HAP-1 (cell line): ENCODE measurements at places on chromosomes 16 and 17.

DNA sequence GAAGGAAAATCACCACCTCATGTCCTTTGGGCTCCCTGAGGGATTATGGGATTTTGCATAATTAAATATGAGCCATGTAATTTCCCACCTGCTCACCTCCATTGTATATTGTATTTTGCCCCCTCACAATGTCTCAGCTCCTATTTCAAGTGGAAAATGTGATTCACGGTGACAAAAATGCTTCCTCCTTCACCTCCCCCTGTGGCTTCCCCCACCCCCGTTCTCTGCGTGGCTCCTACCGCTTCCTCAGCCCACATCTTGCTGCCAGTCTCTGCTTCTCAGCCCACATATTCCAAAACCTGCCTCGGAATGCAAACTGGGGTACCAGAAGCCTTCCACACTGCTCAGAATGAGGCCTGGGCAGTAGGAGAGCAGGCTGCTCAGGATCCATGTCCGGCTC lies 394.5 kb upstream of the C16orf82 start:
- DNase-seq, result no peak

DNA sequence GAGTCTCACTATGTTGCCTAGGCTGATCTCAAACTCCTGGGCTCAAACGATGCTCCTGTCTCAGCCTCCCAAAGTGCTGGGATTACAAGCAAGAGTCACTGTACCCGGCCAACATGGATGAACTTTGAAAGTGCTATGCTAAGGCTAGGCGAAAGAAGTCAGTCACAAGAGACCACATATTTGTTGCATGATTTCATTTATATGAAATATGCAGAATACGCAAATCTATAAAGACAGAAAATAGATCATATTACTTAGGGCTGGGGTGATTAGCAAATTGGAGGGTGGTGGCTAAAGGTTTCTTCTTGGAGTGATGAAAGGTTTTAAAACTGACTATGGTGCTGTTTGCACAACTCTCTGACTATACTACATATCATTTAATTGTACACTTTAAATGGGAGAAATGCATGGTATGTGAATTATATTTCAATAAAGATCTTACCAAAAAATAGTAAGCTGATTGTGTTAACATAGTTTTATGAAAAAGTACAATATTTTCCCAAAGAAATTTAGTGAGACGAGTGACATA lies 1.2 kb upstream of the FLYWCH1 start:
- DNase-seq, result no peak

- peak; percentile 79 for DNase-seq
Observed at GRCh38 chr16:69404275-69404805, 18.5 kb upstream of the TERF2 start.

DNA sequence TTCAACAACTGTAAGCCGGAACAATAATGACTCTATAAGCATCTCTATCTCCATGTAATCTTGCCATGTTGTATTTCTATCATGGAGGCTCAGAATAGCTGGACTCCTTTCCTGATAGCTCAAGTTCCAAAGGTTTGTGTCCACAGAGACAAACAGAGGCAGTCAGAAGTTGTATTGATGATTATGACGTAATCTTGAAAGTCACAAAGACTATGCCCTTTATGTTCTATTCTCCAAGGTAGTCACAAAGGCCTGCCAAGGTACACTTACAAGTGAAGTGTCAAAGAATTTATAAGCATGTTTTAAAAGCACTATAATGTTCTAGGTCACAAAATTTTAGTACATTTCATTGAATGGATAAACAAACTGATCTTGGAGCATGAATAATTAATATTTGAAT lies 542.2 kb downstream of the CDH11 start:
- no peak for DNase-seq

DNA sequence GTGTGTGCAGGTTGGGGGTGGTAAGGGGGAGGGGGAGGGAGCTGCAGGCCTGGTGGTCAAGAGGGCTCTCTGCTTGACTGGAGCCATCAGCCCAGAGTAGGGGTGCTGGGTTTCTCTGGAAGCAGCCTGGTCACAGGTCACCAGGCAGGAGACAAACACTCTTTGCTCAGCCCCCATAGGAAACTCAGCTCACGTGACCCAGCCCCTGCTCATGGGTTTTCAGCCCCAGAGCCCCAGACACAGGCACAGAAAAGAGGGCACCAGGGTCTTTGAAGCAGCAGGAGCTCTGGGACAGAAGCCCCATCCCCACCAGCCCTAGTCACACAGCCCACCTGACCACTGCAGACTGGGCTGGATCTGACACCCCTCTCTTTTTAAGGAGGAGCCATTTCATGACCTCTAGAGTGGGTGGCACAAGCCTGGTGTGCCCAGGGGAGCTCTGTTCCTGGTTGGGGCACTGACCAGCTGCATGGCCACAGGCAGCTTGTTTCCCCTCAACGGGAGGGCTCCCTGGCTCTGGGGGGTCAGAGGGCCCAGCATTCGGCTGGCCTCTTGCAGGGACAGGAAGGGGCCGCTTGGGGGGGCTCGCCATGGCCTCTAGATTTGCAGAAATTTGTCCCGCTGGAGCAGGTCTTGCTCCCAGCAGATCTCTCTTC lies 13.8 kb upstream of the CD79B start:
- no peak for DNase-seq

GRCh38 chr17:14289162-14289561 lies 11.7 kb upstream of the HS3ST3B1 start:
- no peak for DNase-seq

- DNase-seq, result no peak
Observed at GRCh38 chr17:9700754-9701476, 55.6 kb downstream of the USP43 start.

GRCh38 chr16:1788095-1788707 lies 5.3 kb downstream of the IGFALS start:
- DNase-seq, result no peak

DNA sequence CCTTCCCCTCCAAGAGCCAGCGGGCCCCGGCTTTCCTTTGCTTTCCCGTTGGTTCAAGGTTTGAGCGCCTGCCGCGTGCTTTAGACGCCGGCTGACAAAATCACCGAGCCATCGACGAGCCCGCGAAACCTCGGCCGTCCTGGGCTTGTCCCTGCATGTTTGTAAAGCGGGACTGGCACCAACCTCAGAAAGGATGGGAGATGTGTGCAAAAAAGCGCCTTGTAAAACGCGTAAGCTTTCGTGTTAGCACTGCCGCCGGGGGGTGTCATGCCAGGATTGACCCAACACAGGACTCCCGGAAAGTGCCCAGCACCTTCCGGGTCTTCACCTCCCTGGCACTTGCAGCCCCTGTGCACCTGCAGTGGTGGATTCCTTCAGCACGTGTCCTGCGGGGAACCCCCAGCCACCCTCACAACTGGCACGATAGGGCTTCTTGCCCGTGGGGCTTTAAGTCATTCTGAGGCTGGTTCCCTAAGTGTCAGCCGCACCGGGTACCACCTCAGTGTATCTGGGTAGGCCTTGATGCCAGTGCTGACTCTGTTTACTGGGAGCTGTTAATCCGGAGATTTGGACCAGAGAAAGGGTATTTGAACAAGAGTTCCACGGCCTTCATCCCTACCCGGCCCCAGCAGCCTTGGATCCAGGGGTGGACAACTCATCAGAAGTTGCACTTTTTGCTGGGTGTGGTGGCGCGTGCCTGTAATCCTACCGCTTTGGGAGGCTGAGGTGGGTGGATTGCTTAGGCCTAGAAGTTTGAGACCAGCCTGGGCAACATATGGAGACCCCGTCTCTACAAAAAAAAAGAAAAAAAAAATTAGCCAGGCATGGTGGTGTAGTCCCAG lies 817 bp downstream of the NDUFAF8 start:
- DNase-seq, result no peak

GRCh38 chr16:16045879-16046278 lies 96.5 kb downstream of the ABCC1 start:
- no peak for DNase-seq

DNA sequence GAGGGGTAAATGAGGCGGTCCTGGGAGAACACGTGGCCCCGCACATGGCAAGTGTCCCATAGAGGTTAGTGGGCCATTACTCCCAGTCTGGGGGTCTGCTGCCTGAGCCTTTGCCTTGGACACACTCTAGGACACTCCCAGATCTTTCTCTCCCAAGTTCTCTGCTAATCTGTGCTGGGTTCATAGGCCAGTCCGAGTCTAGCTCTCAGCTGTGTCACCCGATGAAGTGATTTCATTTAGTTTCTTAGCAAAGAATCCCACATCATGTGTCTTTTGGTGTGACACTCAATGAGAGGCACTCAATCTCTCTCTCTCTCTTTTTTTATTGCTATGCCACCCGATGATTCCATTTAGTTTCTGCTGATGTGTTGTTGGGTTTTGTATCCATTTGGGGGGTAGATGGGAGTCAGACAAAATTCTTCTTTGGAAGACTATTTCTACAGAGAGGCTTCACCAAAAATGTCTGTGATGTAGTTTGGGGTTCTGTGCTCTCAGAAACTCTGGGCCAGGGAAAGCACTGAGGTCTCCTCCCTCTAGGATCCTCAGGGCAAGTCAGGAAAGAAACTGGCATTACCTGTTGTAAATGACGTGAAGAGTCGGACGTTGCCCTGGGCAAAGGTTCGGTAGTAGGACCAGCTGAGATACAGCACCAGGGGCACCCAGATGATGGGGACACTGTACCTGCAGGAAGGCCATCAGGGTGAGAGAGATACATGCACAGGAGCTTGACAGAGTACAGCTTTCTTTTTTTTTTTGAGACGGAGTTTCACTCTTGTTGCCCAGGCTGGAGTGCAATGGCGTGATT lies 25.2 kb upstream of the MLKL start:
- DNase-seq, result no peak

GRCh38 chr17:673200-673681 lies 41.4 kb downstream of the VPS53 start:
- DNase-seq, result no peak

GRCh38 chr17:79749156-79749815 lies 18.5 kb downstream of the ENPP7 start:
- DNase-seq, result peak; percentile 52

- no peak for DNase-seq
Observed at GRCh38 chr17:1800240-1800639, 29.5 kb downstream of the SMYD4 start.

DNA sequence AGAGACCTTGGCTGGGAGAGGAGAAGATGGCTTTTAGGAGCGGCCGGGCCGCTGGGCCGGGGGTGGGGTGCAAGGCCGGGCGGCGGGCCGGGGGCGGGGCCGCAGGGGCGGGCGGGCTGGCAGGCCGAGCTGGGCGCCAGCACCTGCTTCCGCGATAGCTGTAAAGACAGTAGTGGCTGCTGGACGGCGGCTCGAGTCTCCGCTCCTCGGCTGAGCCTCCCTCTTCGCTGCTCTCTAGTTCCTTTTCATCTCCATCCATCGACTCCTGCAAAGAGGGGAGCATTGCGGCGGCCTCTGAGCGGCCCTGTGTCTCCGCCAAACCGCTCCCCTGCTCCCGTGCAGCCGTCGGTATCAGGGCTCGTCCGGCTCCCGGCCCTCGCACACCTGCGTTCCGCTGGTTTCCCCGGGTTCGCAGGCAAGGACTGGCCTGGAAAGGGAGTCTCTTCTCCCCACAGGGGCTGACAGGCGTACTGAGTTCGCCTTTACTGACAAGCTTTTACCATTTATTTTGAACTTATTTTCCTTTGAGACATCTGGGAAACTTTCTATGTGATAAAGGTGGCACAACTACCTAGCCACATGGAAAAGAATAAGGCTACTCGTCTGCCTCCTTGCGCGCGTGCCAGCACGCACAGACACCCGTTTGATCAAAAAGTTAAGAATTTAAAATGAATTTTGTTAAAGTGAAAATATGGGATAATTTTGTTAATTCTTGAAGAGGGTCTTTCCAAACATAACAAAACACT lies at the start of gene C17orf75:
C17orf75 (minus strand) TSS at position 317 of the 746 bp plus-strand sequence; CDS start at position 283, 34 bp downstream.
- DNase-seq, result peak; percentile 68

- no peak for DNase-seq
Observed at GRCh38 chr16:84661418-84662060, 13.2 kb downstream of the KLHL36 start.

DNA sequence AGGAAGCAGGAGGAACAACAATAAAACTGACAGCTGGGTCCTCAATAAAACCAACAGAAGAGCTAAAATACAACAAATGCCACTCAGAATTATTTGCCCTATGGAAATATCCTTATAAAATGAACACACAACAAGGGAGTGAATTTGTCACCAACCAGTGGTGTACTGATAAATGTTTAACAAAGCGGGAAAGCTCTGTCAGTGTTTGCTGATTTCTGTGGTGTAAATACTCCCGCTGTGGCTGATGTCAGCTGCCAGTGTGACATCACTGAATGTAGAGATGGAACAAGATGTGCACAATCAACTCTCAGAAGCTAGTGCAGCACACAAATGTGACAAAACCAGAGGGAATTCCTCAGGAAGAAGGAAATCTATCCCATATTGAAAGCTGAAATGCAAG lies 51.9 kb downstream of the CDYL2 start:
- no peak for DNase-seq

DNA sequence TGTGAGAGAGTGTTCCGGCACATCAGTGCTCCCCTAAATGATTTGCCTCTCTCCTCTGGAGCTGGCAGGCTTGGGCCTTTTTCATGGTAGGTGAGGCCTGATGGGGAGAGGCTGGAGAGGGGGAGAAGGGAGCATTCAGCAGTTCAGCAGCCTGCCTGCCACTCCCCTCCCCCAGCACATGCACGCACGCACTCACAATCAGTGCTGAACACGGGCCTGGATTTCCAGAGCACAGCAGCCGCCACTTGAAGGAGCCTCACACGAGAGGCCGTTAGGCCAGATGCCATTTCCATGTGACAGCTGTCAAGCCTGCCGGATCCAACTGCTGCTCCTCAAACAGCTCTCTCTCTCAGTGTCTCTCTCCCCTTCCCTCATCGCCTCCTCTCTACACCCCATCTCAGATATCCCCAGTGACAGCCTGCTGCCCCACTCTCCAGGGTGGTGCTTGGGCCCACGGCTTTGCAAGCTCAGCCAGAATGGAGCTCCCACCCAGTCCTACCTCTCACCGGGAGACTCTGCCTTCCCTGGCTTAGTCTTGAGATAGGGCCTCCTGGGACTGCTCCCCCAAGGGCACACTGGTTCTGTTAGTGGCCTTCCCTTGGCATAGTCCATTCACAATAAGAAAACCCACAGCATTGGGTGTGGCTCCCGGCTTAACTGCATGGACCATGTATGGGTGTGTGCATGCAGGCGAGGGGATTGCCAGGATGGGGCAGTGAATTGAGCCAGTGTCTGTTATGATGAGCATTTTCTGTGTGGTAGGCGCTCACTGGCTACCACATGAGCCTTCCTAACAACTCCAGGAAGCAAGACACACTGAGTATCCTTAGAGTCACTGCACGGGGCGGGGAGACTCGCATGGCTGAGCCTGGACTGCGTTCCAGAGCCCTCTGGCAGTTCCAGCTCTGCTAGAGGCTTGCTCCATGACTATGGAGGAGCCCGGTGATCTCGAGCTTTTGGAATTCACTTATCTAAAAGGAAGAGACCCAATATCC lies 226.2 kb downstream of the CCDC182 start:
- DNase-seq, result no peak

DNA sequence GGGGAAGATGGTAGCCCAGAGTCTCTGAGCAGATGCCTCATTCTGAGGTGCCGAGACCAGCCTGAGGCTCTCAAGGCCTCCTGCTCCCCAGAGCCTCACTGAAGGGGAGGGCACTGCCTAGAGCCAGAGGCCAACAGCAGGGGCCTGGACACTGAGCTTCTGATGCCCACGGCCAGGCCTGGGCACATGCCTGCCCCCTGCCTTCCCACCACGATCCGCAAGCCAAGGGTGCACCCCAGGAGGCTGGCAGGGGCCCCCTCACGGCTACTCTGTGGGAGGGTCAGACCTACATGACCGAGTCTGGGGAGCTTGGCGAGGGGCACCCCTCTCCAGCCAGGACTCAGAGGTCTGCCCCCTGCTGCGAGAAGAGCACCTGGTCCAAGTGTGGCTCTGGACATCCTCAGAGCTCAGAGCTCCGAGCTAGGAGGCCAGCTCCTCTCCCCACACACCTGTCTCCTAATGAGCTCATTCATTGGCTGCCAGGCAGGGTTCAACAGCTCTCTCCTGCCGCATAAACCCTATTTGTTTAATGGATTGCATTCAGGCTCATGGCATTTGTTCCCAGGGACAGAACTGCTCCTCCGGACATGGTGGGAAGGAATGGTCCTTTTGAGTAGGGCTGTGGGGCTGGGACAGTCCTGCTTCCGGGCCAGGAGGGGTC lies 13.9 kb downstream of the OTOP3 start:
- no peak for DNase-seq
